ENCODE measurements at places on chromosomes 7 and 10.

DNA sequence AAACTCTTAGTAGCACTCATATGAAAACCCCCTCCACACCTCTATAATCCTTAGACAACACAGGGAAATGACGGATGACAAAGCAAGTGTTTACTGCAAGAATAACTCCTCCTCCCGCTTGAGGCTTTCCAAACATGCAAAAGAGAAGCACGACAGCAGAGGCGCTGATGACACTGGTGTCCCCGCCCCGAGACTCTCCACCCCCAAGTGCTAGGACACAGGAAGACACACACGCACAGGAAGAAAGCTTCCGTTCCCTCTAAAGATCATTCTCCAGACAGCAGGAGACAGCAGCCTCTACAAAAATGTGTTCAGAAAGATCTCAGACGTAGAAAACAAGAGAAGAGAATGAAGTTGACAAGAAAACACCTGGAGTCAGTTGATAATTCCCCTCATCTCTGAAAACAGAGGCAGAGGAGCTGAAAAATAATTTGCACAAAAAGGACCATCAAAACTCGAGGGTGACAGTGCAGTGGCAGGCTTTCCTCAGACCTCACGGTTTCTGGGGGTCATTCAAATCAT lies 90.2 kb downstream of the DLG5 start:
- peak; percentile 44 for DNase-seq

DNA sequence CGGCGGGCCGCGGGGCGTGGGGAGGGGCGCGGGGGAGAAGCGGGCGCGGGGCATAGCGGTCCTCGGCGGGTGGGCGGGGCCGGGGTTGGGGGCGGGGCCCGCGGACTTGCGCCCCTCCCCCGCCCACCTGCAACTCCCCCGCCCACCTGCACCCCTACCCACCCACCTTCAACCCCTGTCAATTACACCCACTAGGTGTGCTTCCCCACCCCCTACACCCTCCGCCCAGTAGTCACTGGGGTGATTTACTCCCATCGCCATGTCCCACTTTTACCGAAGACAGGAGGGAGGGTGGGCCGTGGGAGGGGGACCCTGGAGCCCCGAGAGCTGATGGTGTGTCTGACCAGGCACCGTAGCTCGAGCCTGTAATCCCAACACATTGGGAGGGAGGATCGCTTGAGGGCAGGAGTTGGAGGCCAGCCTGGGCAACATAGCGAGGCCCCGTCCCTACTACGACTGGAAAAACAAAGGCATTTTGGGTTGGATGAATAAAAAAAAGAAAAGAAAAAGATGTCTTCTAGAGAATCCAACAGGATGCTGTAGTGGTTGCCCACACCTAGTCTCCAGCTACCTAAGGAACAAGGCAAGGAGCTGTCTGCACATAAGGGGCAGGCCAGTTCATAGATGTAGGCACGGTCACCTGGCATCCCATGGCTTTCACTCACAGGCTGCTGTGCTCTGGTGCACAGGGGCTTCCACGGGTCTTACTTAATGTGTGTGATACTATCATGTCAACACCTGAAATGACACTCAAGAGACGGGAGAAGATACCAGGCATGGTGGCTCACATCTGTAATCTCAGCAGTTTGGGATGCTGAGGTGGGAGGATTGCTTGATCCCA lies 761 bp downstream of the KCTD7 start:
- DNase-seq, result peak; percentile 4

DNA sequence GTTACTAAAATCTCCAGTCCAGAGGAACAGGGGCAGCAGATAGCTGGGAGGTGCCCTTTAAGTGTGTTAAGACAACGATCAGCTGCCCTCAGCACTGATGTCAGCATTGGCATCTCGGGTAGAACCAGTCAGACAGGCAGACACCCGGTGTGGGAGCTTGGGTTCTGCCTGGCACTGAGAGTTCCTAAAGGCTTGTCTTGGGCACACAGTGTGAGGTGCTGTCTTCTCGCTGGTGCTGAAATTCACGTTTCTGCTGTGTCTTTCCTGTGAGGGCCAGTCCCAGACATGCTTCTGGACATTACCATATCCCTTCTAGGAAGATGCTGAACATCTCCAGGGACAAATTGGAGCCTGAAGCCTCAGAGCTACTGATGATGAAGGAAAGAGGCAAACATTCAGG lies 156.2 kb downstream of the DNAJB6 start:
- DNase-seq, result no peak

DNA sequence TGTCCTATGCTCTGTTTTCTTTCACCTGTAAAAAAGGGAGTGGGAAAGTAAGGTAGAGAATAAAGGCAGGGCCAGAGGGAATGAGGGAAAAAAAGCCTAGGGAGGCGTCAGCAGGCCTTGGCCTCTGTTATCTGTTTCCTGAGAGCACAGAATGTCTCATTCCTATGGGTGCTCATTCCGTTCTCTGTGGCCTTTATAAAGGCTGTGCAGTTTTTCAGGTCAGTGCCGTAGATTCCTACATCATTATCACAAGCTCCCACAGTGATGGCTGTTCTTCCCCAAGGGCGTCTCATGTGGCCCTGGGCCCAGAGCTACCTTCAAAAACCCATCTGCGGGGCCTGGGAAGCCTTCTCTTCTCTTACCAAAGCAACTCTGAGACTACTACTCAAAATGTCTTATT lies 16.7 kb upstream of the AKR1B10 start:
- DNase-seq, result no peak

- DNase-seq, result no peak
Measured at GRCh38 chr10:88725798-88726197, 19.7 kb downstream of the LIPK start.

GRCh38 chr7:2106924-2107323 lies 125.8 kb downstream of the MAD1L1 start:
- DNase-seq, result no peak

DNA sequence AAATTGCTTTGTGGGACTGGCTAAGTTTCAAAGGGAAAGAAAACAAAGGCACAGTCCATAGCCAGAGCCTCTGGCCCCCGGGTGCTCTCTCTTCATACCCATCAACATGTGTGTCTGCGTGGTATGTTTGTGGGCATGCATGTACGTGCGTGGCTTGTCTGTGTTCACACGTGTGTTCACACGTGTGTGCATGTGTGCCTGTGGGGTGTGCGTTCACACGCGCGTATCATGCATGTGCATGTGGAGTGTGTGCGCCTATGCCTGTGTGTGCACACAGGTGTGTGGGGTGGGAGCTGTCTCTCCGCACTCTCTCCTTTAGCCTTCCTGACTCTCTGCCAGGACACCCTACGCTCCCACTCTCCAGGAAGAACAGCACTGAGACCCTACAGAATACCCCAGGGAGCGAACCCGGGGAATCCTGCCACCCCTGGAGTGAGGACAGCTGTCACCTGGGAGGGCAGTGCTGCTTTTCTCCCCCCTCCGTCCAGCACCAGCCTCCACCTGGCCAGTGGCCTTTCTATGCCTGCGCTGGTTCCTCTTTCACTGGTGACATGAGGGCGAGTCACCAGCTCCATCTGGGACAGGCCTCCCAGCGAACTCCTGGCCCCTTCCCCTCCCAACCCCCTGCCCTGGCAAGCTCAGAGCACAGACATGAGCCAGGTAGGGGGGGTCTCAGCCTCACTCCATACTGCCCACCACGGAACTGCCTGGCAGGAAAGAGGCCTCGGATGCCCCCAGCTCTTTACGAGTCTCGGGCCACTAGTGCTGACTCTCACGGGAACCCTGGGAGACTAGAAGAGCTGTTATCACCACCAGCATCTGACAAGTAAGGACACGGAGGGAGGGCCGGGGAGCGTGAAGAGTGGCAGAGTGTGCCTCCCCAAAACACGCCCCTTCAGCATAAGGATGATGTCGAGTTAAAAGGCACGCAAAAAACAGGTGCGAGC lies 16.5 kb downstream of the WDR86 start:
- DNase-seq, result no peak

DNA sequence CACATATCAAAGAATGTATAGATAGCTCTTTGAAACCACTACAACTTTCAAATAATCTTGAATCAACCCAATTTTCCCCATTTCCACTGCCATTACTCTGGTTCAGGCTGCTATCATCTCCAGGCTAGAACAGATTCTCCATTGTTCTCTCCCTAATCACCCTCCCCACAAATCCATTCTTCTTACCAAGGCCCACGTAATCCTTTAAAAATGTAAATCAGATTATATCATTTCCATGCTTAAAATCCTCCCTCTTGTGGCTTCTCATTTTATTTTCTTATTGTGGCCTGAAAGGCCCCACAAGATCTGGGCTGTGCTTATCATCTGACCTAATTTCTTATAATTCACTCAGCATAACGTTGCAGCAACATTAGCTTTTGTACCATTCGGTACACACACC lies 3.0 kb upstream of the PON1 start:
- no peak for DNase-seq

GRCh38 chr7:141355032-141355431 lies 196.2 kb upstream of the AGK start:
- DNase-seq, result no peak

- DNase-seq, result no peak
Measured at GRCh38 chr7:99827040-99827778, 604 bp upstream of the CYP3A43 start.

- DNase-seq, result no peak
Measured at GRCh38 chr7:111820621-111821020, 258.3 kb upstream of the IMMP2L start.

DNA sequence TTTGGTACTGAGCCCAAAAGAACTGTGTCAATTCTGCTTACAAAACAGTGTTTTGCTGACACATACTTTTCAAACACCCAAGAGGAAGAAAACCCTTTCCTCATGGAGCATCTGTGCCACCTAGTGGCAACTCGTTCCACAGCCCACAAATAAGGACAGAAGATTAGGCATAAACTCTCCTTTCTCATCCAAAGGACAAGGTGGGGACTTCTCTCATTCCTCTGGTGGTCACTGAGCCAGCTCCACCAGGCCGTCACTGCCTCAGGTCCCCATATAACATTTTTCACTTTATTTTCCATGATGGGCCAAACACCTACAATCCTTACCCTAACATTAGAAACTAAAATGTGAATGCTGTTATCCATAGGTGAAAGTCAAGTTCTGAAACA lies 76.9 kb downstream of the RNF216 start:
- peak; percentile 70 for DNase-seq

GRCh38 chr7:11332865-11333228 lies 359.2 kb downstream of the PHF14 start:
- DNase-seq, result no peak

DNA sequence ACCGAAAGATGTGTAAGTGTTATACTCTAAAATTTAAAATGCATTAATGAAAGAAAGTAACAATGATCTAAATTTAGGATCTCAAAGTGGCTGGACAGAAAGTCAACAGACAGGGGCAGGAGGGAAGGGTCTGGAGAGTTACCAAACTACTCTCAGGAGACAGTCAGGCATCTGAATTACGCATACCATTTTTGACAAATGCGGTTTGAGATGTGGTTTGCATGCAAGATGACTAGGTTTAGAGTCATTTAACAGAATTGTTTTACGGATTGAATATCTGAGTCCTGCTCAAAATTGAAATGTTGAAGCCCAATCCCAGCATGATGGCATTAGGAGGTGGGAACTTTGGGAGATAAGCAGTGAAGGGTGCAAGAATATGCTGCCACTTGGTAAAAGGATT lies 314.1 kb downstream of the WDR11 start:
- DNase-seq, result no peak

DNA sequence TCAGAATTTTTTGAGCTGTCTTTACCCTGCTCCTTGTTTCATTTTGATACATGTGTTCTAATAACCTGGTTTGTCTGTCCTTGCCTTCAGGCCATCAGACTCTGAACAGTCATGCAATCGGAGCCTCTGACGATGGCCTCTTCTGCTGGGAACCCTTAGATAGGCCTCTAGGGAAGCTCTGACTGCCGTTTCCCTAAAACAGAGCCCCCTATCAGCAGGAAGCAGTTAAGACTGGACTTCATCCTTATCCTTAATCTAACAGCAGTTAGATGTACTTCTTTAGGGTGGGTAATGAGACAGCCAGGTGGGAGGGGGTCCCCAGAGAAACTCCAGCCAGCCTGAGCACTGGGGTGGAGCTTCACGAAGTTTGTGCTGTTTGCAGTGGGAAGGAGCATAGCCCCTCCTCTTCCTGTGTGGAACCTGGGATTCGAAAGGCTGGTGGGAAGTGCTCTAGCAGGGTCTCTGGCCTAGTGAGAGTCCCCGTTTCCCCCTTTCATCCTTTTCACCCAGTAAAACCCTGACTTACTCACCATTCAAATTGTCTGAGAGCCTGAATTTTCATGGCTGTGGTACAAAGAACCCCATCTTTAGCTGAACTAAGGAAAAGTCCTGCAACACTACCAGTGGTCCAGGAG lies 28.4 kb upstream of the SORCS3 start:
- DNase-seq, result no peak

- DNase-seq, result peak; percentile 59
Measured at GRCh38 chr10:98041352-98042043, 11.1 kb upstream of the CRTAC1 start.

GRCh38 chr10:78927257-78927995 lies 141.3 kb upstream of the ZMIZ1 start:
- no peak for DNase-seq

- DNase-seq, result no peak
Measured at GRCh38 chr10:128860574-128860973, 606.5 kb upstream of the MGMT start.

DNA sequence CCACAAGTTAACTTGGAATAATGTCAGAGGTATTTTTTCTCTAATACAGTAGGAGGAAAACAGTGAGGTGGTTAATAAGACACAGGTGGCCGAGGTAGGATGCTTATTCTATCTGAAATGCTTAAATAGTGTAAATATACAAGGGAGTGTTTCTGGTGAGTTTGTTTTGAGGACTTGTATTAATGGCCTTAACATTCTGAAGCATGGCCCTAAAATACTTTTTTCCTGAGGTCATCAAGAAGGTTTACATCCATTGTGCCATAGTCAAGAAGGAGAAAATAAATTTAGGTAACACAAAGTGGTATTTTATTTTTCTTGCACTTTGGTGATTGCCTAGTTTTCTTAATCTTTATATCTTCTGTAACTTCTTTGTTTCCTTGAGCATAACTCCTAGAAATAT lies 18.8 kb downstream of the GNAI1 start:
- DNase-seq, result no peak

DNA sequence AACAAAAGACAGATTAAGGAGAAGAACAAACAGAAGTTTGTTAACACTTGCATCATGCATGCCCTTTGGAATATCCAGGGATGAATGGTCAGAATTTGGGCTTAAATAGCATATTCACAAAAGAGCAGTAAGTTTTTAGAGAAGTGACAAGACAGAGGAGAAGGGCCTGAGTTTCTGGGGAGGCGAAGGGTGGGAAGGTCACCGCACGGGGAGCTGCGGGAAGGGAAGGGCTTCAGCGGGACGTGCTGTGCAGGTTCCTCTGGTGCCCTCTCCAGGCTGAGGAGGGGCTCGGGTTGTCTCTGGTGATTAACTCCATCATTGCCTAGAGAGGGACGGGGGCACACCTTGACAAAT lies 10.4 kb upstream of the ZNF22 start:
- no peak for DNase-seq
